Activated T-helper 1 cell treated with anti-CD3 and anti-CD28 coated beads, Interleukin-2, amount 50 U/mL, for 16 hours (primary cell): ENCODE measurements at places on chromosomes 5 and 9.

DNA sequence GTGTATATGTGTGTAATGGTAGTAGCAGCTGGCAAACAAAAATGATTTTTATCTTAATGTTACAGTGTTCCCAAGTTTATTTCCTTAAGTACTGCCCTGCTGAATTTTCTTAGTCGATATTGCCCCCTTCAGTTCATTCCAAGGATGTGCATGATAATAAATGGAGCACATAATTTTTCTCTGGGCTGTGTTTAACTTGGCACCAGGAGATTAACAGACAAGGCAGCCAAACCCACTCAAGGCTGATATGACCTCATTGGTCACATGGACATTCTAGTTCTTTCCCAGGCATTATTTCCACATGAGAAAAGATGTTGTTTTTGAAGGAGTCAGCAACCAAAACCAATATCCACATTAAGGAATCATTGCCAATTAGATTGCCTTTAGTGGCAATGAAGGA lies 61.8 kb downstream of the COX7C start:
- DNase-seq, result no peak

- no peak for DNase-seq
These were observed 26.8 kb upstream of the IQGAP2 start for GRCh38 chr5:76376148-76376865.

GRCh38 chr9:68775003-68775730 lies 70.1 kb downstream of the PIP5K1B start:
- no peak for DNase-seq

GRCh38 chr5:132677191-132677590 lies 3.4 kb downstream of the IL4 start:
- no peak for DNase-seq

GRCh38 chr5:10563945-10564837 lies at the start of gene ANKRD33B:
Gene ANKRD33B (plus strand): TSS chr5:10564070. CDS start chr5:10564468, 398 bp downstream.
- DNase-seq, result peak; percentile 48

- DNase-seq, result no peak
These were observed at the start of gene BARX1 for GRCh38 chr9:93955111-93955980. Gene BARX1 (minus strand): TSS chr9:93955355. CDS start chr9:93955146, 209 bp downstream.

- no peak for DNase-seq
These were observed 70.8 kb upstream of the EGFLAM start for GRCh38 chr5:38187532-38187931.

DNA sequence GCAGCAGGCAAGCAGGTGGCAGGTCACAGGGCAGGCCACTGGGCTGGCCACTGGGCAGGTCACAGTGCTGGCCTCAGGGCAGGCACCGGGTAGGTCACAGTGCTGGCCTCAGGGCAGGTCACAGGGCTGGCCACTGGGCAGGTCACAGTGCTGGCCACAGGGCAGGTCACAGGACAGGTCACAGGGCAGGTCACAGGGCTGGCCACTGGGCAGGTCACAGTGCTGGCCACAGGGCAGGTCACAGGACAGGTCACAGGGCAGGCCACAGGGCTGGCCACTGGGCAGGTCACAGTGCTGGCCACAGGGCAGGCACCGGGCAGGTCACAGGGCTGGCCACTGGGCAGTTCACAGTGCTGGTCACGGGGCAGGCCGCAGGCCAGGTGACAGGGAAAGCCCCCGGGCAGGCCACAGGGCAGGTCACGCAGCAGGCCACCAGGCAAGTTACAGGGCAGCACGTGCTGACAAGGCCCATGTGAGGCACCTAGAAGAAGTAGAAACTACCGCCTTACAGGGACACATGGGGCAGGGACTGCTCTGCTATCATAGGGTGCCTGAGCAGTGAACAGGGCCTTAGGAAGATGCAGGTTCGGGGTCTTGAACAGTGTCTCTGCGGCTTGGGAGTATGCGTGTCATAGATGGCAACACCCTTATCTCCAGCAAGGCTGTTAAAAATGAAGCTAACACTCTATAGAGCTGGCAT lies 18.6 kb upstream of the MED10 start:
- DNase-seq, result no peak
